ENCODE measurements at places on chromosomes 6 and 20.

- DNase-seq, result no peak
These were observed 17.1 kb upstream of the MLN start for GRCh38 chr6:33820784-33821520.

DNA sequence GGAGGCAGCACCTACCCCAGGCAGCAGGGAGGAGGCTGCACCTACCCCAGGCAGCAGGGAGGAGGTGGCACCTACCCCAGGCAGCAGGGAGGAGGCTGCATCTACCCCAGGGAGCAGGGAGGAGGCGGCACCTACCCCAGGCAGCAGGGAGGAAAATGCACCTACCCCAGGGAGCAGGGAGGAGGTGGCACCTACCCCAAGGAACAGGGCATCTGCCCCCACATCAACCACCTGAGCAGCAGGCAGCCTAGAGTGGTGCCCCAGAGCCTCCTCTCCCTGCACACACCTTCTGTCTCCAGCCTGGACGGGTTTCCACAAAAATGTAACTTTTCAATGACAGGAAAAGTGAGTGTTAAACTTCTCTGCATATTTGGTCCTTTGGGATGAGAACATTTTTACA lies 10.2 kb downstream of the KCNQ2 start:
- no peak for DNase-seq

DNA sequence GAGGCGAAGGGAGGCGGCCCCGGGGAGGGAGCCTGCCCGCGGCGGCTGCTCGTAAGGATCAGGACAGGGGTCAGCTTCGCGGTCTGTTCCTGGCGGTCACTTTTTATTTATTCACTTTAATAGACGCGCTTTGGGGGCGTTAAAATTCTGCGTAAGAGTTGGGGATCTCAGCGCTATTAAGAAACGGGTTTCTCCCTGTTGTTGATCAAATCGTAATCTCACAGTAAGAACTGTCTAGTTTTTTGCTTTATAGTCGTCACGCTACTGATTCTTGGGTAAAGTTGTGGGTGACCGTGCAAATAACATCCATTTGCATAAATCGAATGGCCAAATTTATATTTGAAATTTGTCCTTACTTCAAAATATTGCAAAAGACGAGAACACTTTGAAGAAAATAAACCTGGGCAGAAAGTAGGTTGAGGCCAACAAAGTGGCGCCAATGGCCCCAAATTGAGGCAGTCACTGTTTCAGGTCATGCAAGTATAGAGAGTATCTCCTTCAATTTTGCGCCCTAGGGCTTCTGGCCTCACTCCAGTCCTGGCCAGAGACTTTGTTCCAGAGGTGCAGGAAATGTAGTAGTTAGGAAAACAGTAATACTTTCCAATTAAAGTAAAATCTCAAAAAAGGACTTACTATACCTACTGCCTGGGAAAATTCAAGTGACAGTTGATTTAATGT lies 963 bp upstream of the RMND1 start:
- DNase-seq, result no peak

- DNase-seq, result no peak
These were observed 412.7 kb downstream of the GRIK2 start for GRCh38 chr6:101806241-101806640.

GRCh38 chr6:109436041-109436440 lies 4.4 kb downstream of the PPIL6 start:
- no peak for DNase-seq

GRCh38 chr6:46959419-46959818 lies 37.7 kb upstream of the ADGRF5 start:
- DNase-seq, result no peak

Measured in DMS 273 treated with DMSO at 0.1 percent for 48 hours (cell line).